G401 (cell line): ENCODE measurements at places on chromosomes 16 and 17.
A peak's percentile ranks its signal among the peaks of the same experiment; 100 is the strongest.

- DNase-seq = no peak
Observed at GRCh38 chr17:42072323-42073187, 22.2 kb upstream of the C17orf113 start.

- DNase-seq = no peak
Observed at GRCh38 chr17:74851612-74852236, 8.0 kb downstream of the GRIN2C start.

GRCh38 chr17:17060001-17060922 is 18.0 kb downstream of the MPRIP start:
- no peak for DNase-seq

GRCh38 chr16:57724531-57724930 is 11.0 kb upstream of the KATNB1 start:
- DNase-seq = no peak

GRCh38 chr16:85752511-85753420 is 1.9 kb upstream of the C16orf74 start:
- DNase-seq = no peak

- no peak for DNase-seq
Observed at GRCh38 chr17:67518876-67519275, 141.8 kb downstream of the PITPNC1 start.

- DNase-seq = no peak
Observed at GRCh38 chr16:23494188-23494587, 16.1 kb downstream of the GGA2 start.

- no peak for DNase-seq
Observed at GRCh38 chr16:72171236-72171635, 719 bp downstream of the PMFBP1 start.

- DNase-seq = no peak
Observed at GRCh38 chr17:47363171-47363570, 39.4 kb downstream of the EFCAB13 start.

- DNase-seq = no peak
Observed at GRCh38 chr17:74702116-74702871, 10.4 kb downstream of the CD300LF start.

- no peak for DNase-seq
Observed at GRCh38 chr17:57631871-57632270, 113.2 kb downstream of the CCDC182 start.

- DNase-seq = no peak
Observed at GRCh38 chr17:63452962-63453551, 7.0 kb upstream of the CYB561 start.

DNA sequence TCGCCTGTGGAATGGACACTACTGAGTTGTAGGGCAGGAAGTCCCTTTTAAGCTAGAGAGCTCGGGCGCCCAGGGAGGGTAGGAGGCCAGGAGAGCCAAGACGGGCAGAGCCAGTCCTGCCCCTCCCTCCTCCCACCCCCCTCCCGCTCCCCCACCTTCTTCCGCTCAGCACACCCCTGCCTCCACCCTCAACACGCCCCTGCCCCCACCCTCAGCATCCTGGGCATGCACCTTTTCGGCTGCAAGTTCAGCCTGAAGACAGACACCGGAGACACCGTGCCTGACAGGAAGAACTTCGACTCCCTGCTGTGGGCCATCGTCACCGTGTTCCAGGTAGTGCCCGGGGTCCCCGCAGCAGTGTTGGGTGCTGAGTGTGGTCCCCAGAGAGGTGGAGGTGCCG is 18.3 kb downstream of the TPSG1 start:
- DNase-seq = no peak

GRCh38 chr17:40418428-40418706 is 671 bp upstream of the TOP2A start:
- no peak for DNase-seq

GRCh38 chr16:30009990-30010843 is 610 bp downstream of the DOC2A start:
- DNase-seq = peak; percentile 29

DNA sequence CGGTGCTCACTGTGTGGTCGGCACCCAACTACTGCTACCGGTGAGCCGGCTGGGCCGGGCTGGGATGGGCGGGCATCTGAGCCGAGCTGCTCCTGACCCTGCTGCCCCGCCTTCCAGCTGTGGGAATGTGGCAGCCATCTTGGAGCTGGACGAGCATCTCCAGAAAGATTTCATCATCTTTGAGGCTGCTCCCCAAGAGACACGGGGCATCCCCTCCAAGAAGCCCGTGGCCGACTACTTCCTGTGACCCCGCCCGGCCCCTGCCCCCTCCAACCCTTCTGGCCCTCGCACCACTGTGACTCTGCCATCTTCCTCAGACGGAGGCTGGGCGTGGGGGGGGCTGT is 6.9 kb downstream of the TBX6 start:
- DNase-seq = no peak

DNA sequence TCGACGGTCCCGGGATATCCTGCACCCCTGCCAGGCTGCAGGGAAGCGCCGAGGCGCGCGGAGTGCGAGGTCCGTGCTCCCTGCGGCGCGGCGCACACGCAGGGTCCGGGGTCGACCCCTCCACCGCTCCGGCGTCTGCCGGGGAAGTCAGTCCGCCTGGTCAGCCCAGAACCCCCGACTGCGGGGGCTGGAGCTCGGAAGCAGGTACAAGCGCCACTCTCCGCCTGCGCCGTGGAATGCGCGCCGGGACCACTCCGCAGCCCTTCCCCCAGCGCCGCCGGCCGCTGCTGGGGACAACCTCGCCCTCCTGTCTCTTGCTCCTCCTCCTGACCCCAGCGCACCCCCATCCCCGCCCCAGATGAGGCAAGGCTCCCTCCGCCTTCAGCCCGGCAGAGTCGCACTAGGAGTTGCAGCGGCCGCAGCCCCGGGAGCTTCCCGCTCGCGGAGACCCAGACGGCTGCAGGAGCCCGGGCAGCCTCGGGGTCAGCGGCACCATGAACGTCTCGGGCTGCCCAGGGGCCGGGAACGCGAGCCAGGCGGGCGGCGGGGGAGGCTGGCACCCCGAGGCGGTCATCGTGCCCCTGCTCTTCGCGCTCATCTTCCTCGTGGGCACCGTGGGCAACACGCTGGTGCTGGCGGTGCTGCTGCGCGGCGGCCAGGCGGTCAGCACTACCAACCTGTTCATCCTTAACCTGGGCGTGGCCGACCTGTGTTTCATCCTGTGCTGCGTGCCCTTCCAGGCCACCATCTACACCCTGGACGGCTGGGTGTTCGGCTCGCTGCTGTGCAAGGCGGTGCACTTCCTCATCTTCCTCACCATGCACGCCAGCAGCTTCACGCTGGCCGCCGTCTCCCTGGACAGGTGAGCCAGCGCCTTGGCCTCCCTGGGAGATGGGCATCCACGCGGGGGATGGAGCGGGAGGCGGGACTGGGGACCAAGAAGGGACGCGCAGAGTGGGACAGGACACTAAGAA is at the start of gene GALR2:
Gene GALR2 (plus strand): TSS at position 392 of the 974 bp plus-strand sequence. CDS start 103 bp downstream, at position 495.
- no peak for DNase-seq

- no peak for DNase-seq
Observed at GRCh38 chr17:38980490-38981217, 13.5 kb upstream of the FBXO47 start.

DNA sequence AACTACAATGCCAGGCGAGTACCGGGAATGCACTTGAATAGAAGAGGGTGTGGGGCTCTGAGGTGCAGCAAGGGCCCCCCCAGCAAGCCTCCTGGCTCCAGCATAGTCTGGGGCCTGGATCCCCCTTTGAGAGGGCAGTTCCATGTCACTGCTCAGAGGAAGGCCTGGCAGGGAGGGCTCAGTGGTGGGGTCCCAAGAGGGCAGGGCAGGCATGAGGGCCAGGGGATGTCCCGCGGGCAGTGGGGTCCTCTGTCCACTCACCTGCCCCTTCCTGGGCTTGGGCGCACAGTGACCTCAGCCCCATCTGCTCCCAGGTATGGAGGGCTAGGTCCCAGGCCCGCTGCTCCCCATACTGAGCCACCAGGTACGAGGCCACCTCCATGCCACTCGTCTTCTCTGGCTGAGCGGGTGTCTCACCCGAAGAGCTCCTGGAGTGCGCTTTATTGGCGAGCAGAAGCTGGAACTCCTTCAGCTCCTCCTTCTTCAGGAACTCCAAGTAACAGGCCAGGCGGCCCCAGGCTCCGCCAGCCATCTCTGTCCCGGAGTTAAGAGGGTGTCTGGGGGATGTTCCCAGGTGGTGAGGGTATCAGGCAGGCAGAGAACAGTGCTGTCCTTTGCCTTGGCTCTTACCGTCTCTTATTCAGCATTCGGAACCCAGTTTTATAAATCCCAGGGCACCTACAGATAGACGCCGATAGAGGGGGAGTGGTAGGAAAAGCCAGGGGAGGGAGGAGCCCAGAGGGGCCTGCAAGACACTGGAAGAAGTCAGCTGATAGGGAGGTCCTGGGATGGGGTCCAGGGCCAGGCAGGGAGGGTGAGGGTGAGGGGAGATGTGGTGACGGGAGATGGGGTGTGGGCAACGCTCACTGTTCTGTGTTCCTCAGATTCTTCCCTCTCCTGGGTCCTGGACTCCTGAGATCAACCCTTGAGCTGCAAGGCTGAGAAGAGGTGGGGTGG is 605 bp downstream of the NLRP1 start:
- no peak for DNase-seq

GRCh38 chr17:49928126-49928800 is 40.7 kb upstream of the DLX4 start:
- no peak for DNase-seq

DNA sequence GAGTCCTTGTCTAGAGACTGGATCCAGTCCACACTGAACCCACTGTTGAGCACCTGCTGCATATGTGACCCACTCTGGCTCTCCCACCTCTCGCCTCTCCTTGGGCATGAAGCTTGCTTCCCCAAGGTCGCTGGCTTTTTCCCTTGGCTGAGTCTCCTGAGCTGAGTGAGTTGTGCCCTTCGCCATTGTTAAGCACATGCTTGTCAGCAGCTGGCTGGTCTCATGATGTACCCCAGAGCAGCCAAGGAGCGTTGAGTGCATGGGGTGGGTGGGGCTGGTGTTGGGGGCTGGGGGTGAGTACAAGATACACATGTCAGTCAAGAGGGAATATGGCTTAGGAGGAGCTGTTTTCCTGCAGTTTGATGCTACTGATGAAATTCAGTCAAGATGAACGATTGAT is 165.6 kb downstream of the SNX29 start:
- DNase-seq = no peak

GRCh38 chr17:60356940-60357339 is 35.0 kb downstream of the USP32 start:
- DNase-seq = no peak

DNA sequence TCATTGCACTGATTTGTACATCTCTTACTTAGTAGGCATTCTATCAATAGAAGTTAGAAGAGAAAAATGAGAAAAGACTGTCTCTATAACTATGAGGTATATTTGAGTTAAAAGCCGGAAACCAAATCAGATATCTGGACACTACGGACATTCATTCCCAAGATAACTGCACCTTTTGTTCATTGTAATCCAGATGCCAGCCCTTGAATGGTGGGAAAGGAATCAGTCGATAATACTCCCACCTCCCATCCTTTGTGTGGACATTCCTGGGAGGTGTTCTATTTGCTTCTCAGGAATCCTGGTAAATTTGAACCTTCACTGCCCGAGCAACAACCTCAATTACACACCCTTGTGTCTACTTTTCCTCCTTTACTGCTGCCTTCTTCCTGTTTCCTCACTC is 225.2 kb downstream of the CHD9NB start:
- no peak for DNase-seq

DNA sequence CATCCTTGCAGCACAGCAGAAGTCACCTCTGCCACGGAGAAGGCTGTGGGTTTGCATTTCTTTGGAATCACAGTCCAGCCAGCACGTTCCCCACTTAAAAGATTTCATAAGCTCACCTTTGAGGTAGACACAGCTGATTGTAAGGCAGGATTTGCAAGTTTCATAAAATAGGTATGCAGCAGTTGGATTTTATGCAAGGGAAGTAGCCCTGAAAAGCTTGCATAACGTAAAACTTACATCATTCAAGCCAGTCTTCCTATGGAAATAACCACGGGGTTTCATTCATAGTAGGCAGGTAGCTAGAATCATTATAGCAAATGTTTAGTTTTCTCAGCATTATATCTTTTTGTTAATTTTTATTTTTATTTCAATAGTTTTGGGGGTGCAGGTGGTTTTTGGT is 49.8 kb upstream of the ARHGAP44 start:
- DNase-seq = peak; percentile 11

DNA sequence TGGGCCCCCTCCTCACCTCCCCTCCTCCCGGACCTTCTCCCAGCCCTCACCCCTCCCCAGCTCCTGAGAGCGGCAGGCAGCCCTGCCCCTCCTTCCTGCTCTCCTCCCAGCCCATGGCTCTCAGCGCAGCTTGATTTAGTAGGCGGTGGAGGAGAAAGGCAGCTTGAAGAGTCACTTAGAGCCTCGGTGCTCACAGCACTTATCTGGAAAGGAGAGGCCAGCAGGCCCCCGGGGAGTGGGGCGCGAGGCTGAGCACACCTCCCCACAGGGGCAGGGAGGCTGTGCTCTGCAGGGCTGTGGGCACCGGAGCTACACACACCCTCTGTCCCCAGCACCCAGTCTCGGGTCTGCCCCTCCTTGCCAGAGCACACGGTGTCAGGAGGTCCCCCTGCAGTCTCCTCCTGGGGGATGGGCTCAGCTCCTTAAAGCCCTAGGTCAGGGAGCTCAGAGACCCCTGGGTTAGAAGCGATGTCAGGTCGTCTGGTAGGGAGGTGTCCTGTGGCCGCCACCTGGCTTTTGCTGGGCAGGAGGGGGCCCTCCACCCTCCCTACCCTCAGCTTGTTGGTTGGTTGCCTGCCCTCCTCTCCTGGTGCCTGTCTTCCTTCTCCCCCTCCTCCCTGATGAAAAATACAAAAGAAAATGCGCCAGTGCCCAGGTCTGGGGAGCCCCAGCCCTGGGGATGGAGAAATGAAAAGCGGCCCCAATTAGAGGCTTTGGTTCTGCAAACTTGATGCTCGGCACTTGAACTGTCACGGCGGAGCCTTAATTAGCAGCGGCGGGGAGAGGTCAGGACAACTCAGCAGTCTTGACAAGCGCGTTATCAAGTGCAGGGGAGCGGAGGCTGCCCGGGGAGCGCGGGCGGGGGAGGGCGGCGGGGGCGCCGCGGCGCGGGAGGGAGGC is 151.1 kb upstream of the GSE1 start:
- peak; percentile 45 for DNase-seq

DNA sequence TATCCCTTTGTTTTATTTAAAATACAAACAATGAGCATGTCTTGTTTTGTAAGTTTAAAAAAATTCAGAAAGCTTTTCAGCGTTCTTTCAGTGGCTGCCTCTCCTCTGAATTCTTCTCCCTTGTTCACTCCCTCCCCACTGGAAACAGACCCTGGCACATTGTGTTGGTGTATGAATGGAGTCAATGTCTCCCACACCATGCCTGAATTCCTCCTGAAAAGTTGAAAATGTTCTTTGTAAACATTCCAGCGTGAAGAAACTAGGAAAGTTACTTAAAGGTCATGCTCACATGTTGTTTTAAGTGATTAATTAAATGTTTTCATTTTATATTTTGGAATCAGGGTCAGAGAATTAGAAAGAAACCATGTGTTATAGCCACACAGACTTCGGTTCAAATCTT is 136.9 kb upstream of the DYNLRB2 start:
- DNase-seq = no peak

DNA sequence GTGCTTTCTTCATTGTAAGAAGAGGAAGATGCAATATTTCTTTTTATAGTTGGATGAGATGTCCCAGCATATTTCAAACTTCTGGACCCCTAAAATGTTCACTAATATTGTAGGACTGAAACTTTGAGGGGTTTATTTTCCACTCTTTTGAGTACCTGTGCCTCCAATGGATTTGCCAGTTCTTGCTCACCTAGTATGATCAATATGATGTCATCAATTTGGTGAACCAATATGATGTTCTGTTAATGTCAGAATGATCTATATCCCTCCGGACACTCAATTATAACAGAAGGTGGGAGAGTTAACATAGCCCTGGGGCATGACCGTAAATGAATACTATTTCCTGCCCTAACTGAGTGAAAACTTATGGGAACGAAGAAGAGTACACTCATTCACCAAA is 178.3 kb downstream of the CBLN1 start:
- DNase-seq = no peak

- DNase-seq = no peak
Observed at GRCh38 chr17:83196366-83196765, 117.0 kb downstream of the METRNL start.
